Activated CD4-positive, alpha-beta T cell treated with anti-CD3 and anti-CD28 coated beads for 1 hour (primary cell): ENCODE measurements at places on chromosomes 6 and 20.

DNA sequence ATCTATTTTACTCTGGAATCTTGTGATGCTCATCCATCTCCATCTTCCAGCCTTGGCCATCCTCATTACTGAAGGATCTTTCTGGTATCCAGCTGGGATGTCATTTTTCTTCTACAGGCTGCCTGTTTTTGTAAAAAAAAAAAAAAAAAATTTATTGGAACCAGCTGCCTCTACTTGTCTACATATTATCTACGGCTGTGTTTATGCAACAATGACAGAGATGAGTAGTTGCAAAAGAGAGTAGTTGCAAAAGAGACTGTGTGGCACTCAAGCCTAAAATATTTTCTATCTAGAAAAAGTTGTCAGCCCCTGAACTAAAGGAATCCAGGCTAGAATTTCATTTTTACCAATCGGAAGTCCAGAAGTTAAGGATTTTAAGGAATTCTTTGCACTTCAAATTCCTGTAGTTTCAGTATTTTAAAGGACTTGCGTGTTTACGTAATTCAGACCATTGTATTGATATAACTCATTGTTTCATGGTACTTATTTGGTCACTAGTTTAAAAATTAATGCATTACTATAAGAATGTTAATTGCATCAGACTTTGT, 38.6 kb upstream of the PLCG1 start:
- no peak for DNase-seq

- no peak for DNase-seq
Measured at GRCh38 chr6:151021896-151022295, 156.4 kb downstream of the MTHFD1L start.

- DNase-seq: no peak
Measured at GRCh38 chr6:12148841-12149240, 136.7 kb downstream of the HIVEP1 start.

- DNase-seq: no peak
Measured at GRCh38 chr20:8981482-8981881, 87.4 kb upstream of the PLCB4 start.

DNA sequence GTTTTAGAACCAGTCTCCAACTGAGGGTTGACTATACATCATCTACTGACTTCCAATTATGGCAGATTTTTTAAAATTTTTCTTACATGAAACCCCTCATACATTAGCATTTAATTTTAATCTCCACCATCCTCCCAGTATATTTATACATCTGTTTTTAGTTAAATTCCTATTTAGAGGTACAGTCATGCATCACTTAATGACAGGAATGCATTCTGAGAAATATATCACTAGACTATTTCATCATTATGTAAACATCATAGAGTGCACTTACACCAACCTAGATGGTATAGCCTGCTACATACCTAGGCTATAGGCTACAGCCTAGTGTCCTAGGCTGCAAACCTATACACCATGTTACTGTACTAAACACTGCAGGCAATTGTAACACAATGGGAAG, 316.7 kb upstream of the MARCKS start:
- no peak for DNase-seq

- DNase-seq: no peak
Measured at GRCh38 chr20:919491-919916, 3.4 kb upstream of the ANGPT4 start.

- DNase-seq: no peak
Measured at GRCh38 chr6:93087606-93088005, 331.8 kb downstream of the EPHA7 start.

GRCh38 chr20:56391596-56392131, 351 bp downstream of the AURKA start:
- DNase-seq: no peak

DNA sequence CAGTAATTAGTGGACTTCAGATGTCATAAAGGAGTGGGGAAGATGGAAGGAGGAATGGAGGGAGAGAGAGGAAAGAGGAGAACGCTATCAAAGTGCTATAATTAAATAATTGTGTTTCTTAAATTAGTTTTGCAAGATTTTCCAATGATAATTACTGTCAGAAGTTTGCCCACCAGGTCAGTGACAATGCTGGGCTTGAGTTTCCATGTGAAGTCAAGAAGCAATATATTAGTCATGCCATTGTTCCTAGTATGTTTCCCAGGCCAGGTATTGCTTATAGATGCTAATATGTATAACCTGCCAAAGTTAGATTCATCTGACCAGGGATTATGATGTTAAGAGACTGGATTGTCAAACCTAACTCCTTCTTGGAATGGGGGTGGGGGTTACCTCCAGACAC, 131.9 kb downstream of the GJA10 start:
- no peak for DNase-seq

GRCh38 chr20:63025534-63026331, 19.0 kb upstream of the BHLHE23 start:
- no peak for DNase-seq

GRCh38 chr6:151661928-151662327, 145.6 kb upstream of the ESR1 start:
- DNase-seq: no peak

DNA sequence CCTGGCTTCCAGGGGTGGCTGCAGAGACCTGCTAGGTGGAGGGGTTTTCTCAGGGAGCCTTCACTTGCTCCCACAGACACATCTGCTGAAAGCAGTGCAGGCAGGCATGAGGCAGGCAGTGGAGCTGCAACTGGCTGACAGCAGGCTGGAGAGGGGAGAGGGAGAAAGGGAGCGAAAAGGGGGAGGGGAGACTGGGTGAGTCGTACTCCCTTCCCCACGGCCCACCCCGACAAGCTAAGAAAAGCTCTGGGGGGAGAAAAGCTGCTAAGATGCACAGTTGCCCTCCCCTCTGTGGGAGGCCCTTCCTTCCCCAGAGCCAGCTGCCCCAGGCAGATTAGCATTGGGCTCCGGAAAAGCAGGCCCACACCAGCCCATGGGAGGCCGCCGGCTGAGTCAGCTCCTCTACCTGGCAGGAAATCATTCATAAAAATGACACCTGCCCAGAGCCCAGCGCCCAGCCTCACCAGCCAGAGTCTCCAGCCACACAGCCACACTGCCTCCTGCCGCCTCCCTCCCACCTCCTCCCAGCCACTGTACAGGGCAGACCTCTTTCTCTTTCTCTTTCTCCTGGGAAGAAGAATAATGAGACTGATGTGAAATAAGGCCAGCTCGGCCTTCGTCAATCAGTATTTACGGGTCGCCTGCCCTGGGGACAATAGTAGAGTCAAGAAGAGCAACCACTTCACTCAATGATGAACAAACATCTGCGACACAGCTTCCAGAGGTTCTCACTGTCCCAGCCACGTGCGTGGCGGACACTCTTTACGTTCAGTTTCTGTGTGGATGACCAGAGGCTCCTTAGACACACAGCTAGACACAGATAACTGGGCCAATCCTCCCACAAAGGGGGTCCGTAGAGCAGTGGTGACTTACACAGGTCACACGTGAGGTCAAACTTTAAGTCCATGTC, 7.7 kb upstream of the C20orf203 start:
- DNase-seq: no peak
